NCI-H1417 (cell line): ENCODE measurements at places on chromosomes 5 and 9.

- peak; percentile 15 for DNase-seq
Measured at GRCh38 chr9:126956917-126957686, 42.5 kb downstream of the RALGPS1 start.

DNA sequence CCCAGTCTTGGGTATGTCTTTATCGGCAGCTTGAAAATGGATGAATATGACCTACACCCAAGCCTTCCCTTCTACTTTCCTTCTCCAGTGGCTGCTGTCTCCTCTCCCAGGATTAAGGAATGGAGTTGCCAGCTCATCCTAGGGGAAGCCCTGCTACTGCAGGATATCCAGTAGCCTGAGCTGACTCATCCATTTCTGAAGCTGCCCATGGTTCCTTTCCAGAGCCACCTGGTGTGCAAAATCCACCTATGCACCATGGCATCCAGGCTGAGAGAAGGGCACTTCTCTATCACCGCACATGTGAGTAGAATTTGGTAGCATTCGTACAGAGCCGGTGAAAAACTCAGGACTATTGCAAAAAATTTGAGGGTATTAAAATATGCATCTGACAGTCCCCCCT is 290.8 kb downstream of the YTHDC2 start:
- DNase-seq: no peak

- DNase-seq: no peak
Measured at GRCh38 chr9:106755736-106756135, 107.2 kb upstream of the ZNF462 start.

GRCh38 chr5:94690778-94691177 is 72.3 kb downstream of the SLF1 start:
- peak; percentile 53 for DNase-seq

- no peak for DNase-seq
Measured at GRCh38 chr9:2599896-2600295, 21.7 kb upstream of the VLDLR start.

DNA sequence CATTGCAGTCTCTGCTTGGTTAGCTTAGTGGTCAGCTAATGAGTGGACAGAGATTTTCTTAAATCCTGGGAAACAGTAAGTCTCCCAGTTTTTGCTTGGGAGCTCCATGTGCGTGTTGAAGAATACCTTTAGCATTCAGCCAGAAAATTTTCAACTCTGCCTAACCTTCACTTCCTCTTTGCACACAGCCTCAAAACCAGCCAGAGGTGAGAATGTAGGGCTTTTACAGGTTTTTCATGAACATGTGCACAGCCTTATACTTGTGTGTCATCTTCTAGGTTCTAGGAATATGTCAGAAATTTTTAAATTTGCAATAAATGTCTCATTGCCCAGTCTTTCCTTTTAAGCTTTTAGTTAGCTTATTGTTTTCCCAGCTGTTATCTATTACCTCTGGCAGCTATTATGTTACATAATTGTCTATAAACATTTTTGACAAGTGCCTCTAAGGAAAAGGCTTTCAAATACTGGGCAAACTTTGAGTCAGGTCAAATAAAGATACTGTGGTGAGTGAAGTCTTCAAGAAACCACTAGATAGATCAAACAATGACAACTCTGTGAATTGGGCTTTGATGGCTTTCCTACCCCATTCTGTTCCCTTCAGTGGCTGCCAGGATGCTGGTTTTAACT is 12.7 kb downstream of the ADGRV1 start:
- no peak for DNase-seq

DNA sequence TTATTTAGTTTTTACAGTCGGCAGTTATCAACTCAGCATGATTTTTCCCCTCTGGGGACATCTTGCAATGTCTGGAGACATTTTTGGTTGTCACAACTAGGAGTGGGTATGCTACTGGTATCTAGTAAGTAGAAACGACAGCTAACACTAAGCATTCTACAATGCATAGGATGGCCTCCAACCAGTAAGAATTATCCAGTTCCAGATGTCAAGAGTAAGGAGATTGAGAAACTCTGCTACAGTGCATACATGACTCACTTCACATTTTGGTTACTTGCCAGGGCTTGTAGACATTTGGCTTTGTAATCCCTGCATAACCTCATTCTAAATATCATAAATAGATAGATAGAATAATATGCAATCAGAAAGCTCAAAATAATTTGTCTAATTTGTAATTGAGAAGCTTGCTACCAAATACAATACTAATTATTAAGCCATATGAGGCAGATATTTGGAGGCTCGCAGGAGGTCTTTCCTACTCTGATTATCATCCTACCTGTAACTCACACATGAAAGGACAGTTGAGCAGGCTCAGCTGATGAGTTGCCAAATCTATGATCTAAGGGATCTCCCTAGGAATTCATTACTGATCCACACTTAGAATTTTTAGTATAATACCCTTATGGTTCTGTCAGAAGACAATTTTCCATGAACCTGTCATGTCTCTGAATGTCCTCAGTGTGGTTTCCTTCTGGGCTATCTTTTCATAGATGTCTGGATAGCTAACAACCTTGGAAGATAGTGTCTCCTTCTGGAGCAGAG is 346.9 kb upstream of the TLE4 start:
- DNase-seq: no peak

DNA sequence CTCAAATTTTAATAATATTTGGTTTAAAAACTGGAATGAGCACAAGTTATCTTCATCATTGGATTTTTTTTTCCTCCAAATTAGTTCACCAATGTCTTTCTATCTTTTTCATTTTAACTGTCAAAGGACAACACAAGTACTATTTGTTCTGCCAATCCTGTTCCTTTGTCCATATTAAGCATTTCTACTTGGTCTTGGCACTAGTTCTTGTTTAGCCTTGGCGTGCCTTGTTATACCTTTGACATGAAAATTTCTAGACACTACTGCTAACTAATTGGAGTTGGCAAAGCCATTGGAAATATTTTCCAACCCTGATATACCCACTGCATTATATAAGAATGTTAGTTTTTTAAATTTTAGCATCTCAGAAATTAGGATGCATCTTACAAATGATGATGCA is 3.8 kb downstream of the SPINK6 start:
- DNase-seq: no peak

GRCh38 chr9:92740969-92741368 is 23.7 kb downstream of the BICD2 start:
- no peak for DNase-seq

GRCh38 chr5:10552183-10553143 is 11.4 kb upstream of the ANKRD33B start:
- no peak for DNase-seq

GRCh38 chr5:135978212-135978631 is 23.4 kb upstream of the LECT2 start:
- DNase-seq: no peak

DNA sequence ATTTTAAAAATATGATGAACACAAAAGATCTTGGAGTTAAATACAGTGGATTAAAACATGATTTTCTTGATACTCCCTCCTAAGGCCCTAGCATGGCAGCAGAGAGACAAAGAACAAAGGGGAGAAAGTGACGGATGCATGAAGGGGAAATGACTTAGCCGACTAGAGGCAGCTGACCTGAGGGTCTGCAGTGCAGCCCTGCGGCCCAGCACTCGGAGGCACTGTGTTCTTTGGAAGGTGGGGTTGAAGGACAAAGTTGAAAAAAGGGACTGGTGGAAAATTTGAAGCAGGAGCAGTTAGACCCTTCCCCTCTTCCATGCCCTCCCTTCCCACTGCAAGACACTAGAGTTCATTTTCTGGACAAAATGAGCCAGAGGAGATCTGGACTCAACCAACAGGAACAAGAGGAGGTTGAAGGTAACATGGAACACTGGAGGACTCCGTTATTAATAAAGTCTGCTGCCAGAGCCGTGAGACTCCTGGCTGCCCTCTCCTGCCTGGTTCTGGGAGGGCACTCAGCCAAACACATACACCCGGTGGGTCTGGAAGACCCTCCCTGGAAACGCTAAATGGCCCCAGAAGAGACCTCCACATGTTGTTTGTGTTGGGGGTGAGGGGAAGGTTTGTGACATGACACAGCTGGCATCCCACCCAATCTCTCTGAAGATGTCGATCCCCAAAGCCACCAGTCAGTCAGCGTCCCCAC is 98.1 kb downstream of the JMY start:
- no peak for DNase-seq

DNA sequence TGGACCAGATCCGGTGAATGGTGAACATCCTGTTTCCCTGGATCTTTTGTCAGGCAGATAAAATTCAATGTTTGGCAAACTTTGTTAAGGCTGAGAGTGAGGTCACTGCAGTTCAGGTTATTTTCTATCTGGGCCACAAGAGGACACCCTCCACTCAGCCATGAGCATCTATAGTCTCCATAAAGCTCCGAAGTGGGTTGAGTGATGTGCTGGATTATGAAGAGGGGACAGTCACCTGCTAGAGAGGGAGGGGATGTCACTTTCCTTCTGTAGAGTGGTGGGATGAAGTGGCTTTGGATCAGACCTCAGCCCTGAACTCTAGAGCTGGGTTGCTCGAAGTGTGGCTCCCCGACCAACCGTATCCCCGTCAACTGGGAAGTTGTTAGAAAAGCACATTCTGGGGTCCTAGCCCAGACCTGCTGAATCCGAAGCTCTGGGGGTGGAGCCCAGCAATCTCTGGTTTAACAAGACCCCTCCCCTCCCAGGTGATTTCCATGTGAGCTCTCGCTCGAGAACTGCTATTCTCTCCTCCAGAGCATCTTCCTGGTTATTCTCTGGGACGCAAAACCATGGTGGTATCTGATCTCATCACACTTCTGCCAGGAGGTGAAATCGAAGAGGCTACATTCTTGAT is 31.8 kb upstream of the FGF1 start:
- no peak for DNase-seq

GRCh38 chr5:11301171-11301570 is 540.1 kb upstream of the DAP start:
- no peak for DNase-seq

DNA sequence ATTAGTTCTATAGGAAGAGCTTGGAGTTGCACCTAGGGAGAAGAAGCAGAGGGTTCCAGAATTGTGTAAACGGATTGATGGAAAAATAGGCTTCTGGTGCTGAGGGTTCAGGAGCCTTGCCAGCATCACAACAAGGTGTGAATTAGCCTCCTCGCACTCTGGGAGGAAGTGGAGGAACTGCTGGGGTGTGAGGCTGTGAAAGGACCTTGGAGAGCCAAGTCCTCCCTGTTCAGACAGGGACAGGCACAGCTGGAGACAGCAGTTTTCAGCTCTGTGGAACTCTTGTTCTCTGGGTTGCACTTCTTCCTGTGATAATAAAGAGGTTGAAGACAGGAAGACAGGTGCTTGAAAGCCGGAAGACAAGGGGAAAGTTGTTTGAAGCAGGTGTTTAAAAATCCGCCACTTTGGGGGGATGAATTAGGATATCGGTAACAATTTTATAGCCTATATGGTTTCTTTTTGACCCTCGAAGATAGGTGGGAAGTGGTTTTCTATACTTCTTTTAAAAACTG is 22.6 kb downstream of the DAPK1 start:
- no peak for DNase-seq

- no peak for DNase-seq
Measured at GRCh38 chr5:136164226-136164625, 28.7 kb downstream of the SMIM32 start.

GRCh38 chr9:98962861-98963260 is 19.2 kb downstream of the COL15A1 start:
- no peak for DNase-seq

DNA sequence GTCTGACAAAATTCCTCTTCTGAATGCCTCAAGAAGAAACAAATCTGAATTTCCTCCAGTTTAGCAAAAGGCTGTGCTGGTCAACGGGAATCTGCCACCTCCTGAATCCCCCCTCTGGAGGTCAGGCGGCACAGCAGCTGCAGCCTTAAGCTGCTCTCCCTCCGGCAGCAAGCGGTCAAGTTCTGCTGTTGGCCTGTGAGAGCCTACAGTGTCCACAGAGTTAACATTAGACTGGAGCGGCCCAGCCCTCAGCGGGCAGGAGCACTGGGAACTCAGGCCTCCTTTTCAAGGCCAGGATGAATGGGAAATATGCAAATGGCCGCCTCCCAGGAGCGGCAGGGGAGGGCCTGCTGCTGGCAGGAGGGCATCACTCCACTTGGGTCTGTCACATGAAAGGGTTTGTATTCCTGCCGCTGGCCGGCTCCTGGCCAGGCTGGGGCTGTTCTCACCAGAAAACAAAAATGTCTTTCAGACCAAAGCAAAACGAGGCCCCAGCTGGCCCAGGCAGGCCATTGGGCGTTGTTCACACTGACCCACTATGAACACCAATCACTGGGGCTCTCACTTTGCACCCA is 8.2 kb downstream of the ACSL6 start:
- no peak for DNase-seq

DNA sequence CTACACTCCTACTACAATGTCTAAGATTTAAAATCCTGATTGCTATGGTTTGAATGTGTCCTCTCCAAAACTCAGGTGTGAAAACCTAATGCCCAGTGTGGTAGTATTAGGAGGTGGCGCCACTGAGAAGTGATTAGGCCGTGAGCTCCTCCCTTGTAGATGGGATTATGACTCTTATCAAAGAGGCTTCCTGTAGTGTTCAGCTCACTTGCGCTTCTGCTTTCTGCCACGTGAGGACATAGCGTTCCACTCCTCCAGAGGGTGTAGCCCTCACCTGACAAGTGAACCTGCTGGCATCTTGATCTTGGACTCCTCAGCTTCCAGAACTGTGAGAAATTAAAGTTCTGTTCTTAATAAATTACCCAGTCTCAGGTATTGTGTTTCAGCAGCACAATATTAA is 33.0 kb upstream of the WHRN start:
- no peak for DNase-seq

GRCh38 chr5:142529626-142530278 is 156.1 kb downstream of the FGF1 start:
- no peak for DNase-seq

DNA sequence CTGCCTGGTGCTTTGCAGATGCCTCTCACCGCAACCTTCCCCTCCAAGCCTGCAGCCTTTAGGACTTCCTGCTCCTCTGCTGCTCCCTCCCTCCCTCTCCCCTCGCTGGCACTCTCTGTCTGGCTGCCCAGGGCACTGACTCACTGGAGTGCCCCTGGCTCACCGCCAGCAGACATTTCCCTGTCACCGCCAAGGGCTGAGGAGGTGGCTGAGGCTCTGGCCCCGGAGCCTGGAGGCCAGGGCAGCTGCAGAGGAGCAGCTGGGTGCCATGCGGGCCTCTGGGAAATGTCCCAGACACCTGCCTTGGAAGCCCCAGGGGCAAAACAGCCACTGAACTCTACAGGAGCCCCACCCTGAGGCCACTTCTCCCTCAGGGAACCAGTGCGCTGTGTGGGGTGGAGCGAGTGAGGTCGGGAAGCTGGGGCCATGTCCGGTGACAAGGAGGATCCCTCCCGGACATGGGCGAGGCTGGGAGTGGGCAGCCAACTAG is 53.4 kb downstream of the TENT4A start:
- DNase-seq: peak; percentile 99

GRCh38 chr9:101673642-101674041 is 64.8 kb downstream of the GRIN3A start:
- no peak for DNase-seq
